ENCODE measurements at places on chromosomes 2 and 18. TPM values are rescaled to one million over a fixed set of nuclear protein-coding genes. Genes with fewer than 3 reads are reported as not detected.

GPR39 gene
- not detected for total RNA-seq

UGT1A1 gene
- total RNA-seq, result not detected

DSEL gene
- 2.1 TPM for total RNA-seq

DNA sequence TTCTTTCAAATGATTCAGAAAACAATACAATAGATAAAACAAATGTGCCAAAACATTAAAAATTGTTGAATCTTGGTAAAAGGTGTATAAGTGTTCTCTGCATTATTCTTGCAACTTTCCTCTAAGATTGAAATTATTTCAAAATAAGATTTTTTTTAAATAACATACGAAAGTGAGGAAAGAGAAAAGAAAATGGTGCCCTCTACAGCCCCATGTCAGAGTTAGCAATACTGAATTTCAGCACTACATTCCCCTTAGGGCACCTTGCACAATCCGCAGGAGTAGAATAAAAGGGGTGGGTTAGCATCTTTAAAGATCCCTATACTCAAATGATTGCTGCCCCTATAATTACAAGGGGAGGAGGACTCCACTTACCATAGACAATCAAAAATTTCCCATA, 433.7 kb downstream of the BCL11A start:
- no peak for DNase-seq

- no peak for DNase-seq
Measured at GRCh38 chr18:49411928-49412327, 48.5 kb downstream of the DYM start.

Measured in Right ventricle myocardium inferior (tissue), 1 donor.